ENCODE measurements at places on chromosomes 6 and 20.
A peak's percentile ranks its signal among the peaks of the same experiment; 100 is the strongest.

GRCh38 chr20:50274570-50275430 is 84.2 kb downstream of the CEBPB start:
- DNase-seq = no peak

DNA sequence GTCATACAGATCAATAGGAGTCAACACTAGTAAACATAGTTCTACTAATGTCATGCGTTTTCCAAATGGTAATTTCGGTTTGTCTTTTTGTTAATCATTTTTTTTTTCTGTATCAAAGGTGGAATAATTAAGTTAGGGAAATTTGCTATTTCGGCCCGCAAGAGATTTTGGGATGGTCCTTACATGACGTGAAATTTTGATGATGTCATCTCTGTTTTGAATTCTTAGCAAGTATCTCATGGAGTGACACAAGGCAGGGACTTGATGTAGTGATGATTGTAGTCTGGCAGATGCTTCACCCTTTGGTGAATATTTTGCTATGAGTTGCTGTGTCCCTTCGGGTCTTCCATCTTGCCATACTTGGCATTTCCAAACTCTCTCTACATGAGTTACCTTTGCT is 608.0 kb downstream of the BCKDHB start:
- no peak for DNase-seq

DNA sequence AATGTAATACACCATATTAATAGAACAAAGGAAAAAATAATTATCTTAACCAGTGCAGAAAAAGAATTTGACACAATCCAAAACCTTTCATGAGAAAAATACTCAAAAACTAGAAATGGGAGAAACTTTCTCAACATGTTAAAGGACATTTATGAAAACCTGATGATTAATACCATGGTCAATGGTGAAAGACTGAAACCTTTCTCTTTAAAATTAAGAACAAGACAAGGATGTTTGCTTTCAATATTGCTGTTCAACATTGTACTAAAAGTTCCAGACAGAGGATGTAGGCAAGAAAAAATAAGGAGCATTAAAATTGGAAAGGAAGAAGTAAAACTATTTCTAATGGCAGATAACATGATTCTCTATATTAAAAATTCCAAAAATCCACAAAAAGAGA is 981.3 kb upstream of the FLRT3 start:
- no peak for DNase-seq

DNA sequence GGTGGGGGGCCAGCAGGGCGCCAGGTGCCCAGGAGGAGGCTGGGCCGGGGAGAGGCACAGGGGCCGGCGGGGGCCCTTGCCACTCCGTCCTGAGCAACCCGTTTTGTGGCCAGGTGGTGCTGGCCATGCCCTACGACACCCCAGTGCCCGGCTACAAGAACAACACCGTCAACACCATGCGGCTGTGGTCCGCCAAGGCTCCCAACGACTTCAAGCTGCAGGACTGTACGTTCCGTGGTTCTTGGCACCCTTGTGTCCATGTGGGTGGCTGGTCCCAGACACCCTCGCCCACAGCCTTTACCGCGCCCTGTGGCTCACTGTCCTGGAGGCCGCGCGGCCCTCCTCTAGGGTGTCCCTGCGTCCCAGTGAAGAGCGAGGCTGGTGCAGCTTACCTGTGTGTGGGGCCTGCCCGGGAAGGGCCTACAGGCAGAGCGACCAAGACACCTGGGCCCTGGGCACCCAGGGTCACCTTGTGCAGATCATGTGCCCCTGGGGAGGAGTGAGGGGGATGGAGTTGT is 28.7 kb downstream of the PYGB start:
- DNase-seq = no peak

DNA sequence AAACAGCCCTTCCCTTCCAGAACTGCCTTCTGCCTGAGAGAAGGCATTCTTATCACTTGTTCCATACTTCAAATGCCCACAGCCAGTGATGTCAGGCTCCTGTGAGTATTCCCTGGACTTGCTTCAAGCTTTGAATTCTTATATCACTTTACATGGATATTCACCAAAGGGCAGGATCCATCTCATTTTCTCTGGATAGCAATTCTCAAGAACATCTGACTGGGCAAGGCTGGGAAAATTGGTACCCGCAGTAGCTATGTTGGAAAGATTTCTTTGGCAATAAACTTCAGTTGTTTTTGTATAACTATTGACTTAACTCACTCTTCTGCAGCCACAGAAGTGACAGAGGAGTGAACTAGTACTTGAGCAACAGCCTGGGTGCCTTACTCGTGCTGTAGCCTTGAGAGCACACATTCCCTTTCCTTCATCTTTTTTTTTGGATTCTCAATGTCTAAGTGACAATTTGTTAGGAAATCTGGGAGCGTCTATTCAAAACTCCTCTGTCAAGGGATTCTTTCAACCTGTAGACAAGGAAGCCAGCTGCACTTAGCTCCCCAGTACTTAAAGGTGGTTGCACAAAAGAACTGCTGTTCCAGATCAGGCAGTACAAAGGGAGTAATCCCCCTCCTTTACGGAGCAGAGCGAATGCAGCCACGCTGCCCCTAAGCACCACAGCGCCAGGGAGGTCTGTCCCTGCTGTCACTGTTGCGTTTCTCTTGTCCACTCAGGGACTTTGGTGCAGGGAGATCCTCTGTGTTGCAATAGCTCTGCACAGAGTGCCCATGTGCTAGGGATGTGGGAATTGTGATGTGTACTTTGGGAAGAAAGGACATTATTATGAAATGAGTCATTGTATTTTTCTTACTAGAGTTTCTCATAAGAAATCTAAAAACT is 69.6 kb downstream of the JAG1 start:
- no peak for DNase-seq

- no peak for DNase-seq
Observed at GRCh38 chr6:142822383-142822782, 122.6 kb downstream of the HIVEP2 start.

GRCh38 chr20:38434301-38434741 is 807 bp downstream of the SNHG17 start:
- no peak for DNase-seq

DNA sequence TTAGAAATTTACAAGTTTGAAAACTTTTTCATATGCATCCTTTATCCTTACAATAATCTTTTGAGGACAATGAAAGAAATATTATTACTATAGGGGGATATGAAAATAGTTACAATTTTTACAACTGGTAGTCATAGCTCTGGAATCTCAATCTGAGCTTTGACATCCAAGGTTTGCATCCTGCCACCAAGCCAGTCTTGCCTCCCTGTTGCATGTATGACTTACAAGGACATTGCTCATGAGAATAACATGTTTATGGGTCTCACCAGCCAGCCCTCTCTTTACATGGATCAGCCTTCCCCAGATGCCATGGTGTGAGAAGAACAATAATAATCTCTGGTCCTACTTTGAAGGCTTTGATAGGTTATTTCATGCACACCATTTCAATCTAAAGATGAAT is 67.5 kb downstream of the THEMIS start:
- DNase-seq = no peak

GRCh38 chr20:36601540-36601939 is 4.0 kb upstream of the RAB5IF start:
- no peak for DNase-seq

DNA sequence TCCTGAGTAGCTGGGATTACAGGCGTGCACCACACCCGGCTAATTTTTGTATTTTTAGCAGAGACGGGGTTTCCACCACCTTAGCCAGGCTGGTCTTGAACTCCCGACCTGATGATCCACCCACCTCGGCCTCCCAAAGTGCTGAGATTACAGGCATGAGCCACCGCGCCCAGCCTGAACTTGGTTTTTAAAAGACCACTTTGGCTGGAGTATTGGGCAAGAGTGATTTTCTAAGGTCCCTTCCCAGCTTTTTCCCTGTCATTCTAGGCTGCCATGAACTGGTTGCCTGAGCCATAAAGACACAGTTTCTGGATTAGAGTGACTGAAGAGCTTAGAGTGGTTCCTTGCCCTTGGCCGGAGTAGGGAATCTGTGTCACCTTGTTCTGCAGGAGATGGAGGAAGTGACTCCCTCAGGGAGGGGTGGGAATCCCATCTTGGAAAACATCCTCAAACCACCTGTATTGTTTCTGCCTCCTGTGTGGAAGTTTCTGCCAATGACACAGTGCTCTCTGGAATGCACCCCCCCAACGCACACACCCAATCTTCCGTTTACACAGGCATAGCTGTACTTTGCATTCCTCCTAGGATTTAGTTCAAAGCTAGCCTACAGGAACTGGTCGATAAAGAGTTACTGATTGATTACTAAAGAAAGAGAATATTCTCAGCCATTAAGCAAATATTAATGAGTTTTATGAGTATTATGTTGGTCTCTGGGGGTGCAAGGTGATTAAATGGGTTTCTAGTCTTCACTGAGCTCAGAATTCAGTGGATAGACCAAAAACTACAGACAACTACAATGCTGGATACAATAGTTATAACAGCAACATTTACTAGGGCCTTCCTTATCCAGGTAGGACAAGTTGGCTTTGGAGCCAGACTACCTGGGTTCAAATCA is 18.2 kb downstream of the BCL2L1 start:
- DNase-seq = no peak

- no peak for DNase-seq
Observed at GRCh38 chr6:155830531-155830930, 374.9 kb upstream of the NOX3 start.

DNA sequence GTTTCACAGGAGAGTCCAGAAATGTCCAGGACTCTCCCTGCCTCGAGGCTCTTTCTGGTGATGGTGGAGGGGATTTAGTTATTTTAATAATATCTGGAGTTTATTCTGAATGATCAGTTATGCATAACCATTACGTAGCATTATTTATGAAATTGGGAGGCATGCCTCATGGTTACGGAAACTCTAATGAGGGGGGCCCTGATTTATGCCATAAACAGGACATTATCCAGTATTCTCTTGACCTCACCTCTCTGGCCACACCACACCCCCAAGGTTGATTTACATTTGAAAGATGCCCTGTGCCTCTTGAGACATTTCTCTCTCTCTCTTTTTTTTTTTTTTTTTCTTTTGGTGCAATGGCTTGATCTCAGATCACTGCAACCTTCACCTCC is 268.8 kb downstream of the TFAP2C start:
- no peak for DNase-seq

- no peak for DNase-seq
Observed at GRCh38 chr20:4966826-4967751, 34.2 kb downstream of the SLC23A2 start.

GRCh38 chr20:59365611-59366285 is 65.3 kb downstream of the EDN3 start:
- no peak for DNase-seq

- no peak for DNase-seq
Observed at GRCh38 chr20:13348311-13349234, 127.5 kb downstream of the ISM1 start.

GRCh38 chr6:7846966-7847818 is 63.4 kb downstream of the TXNDC5 start:
- no peak for DNase-seq

- peak; percentile 42 for DNase-seq
Observed at GRCh38 chr6:12490904-12491571, 200.9 kb downstream of the EDN1 start.

- DNase-seq = no peak
Observed at GRCh38 chr6:112409311-112409710, 62.2 kb downstream of the RFPL4B start.

DNA sequence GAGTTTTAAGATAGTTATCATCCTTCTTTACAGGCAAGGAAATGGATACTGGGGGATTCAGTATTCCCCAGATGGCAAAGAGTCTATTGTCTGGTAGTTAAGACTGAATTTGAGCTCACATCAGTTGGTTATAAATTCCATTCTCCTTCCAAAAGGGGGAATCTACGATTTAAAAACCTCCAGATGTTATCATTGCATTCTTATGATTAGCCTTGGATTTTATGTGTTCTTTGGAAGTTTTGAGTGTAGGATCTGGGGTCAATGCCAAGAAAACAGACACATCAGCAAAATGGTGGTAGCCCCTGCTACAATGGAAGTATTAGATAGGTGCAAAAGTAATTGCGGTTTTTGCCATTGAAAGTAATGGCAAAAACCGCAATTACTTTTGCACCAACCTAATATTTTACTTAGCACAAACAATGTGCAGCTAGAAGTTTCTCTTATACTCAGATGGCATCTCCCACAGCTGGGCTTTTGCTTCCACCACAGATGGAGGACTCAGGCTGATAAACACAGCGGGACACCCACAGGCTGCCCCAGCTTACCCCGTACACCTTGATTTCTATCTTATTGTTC is 168.2 kb upstream of the RIN2 start:
- DNase-seq = no peak

DNA sequence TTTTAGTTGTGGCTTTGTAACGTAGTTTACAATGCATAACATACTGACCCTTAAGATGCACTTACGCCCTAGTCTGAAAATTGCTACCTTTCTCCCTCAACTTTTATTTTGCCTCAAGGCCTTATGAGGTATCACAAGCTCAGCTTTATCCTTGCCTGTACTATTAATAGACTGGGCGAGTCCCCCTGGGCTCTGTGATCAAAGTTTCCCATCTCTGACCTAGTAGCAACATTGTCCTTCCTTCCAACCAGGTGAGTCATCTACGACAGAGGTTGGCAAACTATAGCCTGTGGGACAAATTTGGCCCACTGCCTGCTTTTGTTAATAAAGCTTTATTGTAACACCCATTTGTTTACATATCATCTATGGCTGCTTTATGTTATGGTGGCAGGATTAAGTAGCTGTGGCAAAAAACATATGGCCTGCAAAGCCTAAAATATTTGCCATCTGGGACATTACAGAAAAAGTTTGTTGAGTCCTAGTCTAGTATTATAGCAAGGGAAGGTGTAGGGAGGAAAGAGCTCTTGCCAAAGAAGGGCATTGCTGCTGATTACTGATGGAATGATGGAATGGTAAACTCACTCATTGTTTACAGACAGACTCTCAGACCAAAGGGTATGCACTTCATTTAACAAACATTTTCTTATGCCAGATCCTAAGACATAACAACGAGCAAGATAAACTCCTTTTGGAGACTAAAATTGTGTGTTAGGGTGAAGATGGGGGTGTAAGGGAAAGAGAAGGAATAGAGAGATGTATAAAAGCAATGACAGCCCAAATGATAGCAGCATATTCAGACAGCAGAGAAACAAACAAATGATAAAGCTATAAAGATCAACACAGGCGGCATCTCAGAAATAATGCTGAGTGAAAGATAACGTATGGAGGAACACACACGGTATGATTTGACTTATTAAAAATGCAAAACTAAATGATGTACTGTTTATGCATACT is 74.2 kb downstream of the SLC22A23 start:
- no peak for DNase-seq

DNA sequence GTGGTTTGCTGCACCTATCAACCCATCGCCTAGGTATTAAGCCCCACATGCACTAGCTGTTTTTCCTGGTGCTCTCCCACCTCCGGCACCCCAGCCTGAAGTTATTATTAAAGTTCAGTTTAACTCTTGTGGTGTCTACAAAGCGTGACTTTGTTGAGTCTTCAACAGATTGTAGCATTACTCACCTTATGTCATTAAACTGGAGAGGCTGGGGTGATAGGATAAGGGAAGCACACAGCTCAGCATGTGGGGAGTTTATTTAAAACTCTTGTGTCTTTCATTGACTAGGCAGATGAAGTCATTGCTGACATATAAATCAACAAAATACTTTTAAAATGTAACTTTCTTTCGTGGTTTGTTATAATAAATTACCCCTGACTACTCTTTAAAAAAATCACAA is 84.7 kb upstream of the GCM1 start:
- DNase-seq = no peak

GRCh38 chr20:57405236-57406016 is 14.2 kb downstream of the RBM38 start:
- DNase-seq = no peak

Data from thoracic aorta (tissue), 2 donors.